ENCODE measurements at places on chromosomes 12 and 14.
A peak's percentile ranks its signal among the peaks of the same experiment; 100 is the strongest.

- DNase-seq, result no peak
Measured at GRCh38 chr14:58354808-58355207, 40.9 kb upstream of the TOMM20L start.

GRCh38 chr14:20799456-20799891, 3.2 kb downstream of the RNASE1 start:
- no peak for DNase-seq

GRCh38 chr14:68526512-68527091, 266.3 kb downstream of the ZFP36L1 start:
- DNase-seq, result peak; percentile 31

DNA sequence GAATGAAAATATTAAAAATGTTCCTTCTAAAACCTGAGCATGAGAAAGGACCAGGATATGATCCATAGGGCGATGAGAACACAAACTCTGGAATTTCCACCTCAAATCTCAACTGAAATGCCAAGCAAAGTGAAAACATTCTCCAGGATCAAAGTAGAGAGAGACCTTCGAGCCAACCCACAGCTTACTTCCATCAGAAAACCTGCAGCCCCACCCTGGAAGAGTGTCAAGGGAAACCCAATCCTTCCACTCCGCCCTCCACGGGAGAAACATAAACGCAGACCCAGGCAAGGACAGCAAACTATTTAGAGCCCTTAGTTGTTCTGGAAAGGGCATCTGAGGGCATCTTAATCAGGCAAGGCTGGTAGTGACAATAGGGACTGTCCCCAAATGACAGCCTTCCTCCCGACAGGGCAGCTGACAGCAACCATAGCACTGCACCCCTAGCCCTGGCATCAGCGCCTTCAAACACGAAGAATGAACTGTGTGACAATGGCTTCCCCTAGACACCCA, 21.8 kb downstream of the SLC15A4 start:
- DNase-seq, result peak; percentile 51

DNA sequence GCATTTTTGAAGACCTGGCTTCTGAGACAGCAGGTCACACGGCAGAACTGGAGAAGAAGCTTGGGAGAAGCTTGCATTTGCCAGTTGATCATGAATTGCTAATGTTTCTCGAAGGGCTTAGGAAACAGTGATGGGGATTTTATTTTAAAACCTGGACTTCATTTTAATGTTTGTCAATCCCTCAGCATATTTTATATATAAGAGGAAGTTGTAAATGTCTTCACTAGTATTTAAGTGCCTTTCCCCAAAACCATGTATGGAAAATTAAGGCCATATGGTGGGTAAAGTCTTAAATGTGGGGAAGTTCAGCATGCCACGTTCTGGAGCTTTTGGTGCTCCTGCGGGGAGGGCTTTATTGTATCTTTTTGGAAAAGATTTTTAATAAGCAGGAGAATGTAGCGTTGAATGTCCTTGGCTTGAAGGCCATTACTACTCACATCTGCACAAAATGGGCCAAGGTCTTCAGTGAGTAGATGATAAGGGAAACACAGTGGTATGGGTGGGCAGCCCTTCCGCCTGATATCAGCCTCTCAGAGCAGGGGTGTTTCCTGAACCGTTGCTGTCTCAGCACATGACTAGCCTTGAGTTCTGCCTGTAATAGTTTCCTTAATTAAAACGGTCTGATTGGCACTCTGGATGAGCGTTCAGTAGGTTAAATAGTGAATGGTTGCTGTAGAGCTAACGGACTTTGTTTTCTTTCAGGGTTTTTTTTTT, 511.4 kb downstream of the PCNX1 start:
- peak; percentile 56 for DNase-seq

- peak; percentile 99 for DNase-seq
Measured at GRCh38 chr12:115155665-115156645, 472.0 kb upstream of the TBX3 start.

- DNase-seq, result no peak
Measured at GRCh38 chr12:122079033-122079531, 526 bp downstream of the MLXIP start.

DNA sequence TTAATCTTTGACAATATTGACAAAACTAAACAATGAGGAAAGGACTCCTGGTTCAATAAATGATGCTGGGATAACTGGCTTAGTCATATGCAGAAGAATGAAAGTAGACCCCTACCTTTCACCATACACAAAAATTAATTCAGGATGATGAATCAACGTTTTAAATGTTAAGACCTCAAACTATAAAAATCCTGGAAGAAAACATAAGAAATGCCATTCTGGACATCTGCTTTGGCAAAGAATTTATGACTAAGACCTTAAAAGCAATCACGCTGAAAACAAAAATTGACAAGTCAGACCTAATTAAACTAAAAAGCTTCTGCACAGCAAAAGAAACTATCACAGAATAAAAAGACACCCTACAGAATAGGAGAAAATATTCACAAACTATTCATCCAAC, 97.4 kb downstream of the LMNTD1 start:
- peak; percentile 58 for DNase-seq

DNA sequence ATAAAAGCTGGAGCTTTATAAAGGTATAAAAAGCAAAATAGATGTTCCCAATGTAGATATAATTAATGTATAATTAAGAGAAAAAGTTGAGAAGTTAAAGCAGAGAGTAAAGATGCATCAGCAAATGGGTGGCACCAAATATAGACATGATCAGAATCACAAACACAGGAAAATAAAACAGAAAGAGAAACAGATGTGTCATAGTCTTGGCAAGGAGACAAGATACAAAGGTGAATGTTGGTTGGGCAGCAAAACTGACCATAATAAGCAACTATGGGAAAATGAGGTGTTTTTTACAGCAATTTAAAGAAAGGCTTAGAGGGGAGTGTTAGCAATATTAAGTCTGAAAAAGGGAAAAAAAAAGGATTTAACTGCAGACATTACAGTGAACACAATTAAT, 135.4 kb upstream of the CLEC14A start:
- DNase-seq, result peak; percentile 36

- no peak for DNase-seq
Measured at GRCh38 chr14:81837304-81837703, 303.7 kb upstream of the SEL1L start.

DNA sequence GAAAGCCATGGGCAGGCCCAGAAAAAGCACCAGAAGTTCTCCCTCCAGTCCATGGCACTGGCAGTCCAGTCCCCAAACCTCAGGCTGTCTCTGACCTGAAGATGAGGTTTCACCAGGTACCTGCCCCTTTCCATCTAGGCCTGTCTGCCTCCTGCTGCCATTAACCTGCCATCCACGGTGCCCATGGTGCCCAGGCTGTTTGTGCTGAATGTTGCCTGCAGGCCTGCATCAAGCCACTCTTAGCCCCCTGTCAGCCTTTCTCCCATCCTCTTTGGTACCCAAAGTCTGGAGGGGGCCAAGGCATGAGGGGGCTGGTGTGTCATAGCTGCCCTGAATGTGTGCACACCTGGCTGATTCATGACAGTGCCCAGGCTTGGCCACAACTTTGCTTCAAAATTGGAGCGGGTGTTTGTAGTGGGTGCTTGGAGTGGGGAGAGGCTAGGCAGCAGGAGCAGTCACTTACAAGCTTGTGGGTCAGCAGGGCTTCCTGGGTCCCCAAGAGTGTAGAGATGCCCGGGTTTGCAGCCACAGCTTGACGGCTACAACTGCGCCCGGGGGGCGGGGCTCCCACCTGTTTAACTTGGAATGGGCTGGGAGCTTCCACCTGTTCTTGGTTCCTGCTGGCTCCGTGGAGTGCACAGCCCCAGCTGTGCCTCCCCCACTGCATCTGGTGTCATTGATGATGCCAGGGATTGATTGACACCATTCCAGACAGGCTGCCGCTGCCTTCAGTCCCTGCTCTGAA, 88.5 kb downstream of the GPHN start:
- no peak for DNase-seq

DNA sequence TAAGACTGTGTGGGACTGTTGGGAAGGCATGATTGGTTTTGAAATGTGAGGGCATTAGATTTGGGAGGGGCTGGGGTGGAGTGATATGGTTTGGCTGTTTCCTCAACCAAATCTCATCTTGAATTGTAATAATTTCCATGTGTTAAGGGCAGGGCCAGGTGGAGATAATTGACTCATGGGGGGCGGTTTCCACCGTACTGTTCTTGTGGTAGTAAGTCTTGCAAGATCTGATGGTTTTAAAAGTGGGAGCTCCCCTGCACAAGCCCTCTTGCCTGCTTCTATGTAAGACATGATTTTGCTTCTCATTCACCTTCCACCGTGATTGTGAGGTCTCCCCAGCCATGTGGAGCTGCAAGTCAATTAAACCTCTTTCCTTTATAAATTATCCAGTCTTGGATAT, 76.6 kb upstream of the PPFIA2 start:
- no peak for DNase-seq

- no peak for DNase-seq
Measured at GRCh38 chr14:99186956-99187690, 84.9 kb downstream of the BCL11B start.

- DNase-seq, result no peak
Measured at GRCh38 chr14:29928117-29928640, 532 bp upstream of the PRKD1 start.

DNA sequence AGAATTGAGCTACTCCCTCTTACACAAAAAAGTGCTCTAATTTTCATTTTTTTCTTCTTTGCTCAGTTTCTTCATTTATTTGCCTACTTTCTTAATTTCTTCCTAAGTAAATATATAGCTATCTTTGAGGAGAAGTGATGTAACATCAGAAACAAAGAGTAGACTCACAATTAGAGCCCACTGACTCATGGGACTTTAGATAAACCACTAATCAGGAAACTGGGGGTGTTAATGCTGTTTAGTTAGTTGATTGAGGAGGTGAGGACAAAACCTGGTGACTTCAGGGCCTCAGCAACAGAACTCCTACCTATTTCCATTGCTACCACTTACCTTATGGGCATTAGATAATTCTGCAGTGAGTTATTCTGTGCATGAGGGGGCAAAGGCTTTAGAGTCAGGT, 151.7 kb downstream of the MON2 start:
- DNase-seq, result no peak

GRCh38 chr14:54796961-54797360, 105.7 kb downstream of the GCH1 start:
- peak; percentile 89 for DNase-seq

- DNase-seq, result no peak
Measured at GRCh38 chr12:100345020-100345767, 11.7 kb upstream of the SLC17A8 start.

DNA sequence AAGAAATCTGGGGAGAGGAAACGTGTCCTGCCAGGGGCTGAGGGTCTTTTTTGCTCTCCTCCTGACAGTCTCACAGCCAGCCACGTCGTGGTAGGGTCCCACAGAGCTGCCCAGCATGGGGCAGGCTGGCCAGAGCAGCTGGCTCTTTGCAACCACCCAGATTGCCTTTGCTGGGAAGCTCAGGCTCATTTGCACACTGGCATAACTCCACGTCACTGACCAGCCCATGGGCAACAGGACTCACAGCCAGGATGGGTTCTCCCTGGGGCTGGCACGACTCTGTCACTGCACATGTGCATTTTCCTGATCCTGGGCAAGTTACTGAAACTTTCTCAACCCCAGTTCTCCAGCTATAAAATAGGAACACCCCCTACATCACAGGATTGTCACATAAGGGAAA, 242.2 kb downstream of the DPF3 start:
- no peak for DNase-seq

DNA sequence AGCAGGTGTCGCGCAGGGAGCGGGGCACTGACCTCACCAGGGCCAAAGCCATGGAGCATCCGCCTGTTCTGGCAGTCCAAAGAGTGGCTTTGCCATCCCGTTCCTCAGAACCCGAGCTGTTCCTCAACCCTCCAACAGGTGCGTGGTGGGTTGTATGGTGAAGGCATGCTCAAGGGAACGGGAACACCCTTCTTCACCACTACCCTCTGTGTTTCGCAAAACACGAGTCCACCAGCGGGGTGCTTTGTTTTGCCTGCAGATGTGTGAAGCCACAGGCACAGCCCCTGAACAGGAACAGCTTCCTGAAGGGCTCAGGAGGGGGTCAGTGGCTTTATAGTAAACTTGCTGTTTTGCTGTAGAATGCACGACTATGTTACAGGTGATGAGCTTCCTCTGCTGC, 52.7 kb downstream of the SMOC1 start:
- no peak for DNase-seq

DNA sequence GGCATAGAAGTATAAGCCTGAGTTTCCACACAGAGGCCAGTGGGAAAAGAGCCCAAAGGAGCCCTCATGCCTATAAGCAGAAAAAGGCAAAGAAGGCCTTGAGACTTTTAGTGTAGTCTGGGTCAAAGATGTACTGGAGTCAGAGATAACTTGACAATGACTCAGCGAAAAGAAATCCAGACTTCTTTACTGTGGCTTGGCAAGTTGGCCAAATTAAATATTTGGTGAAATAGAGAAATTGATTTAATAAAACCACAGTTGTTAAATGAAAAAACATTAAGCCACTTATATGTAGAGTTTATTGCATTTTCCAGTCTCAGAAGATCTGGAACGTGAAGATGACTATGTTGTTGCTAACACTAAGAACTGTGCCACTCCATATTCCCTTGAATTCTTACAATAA, 105.1 kb downstream of the TMTC3 start:
- peak; percentile 96 for DNase-seq

GRCh38 chr12:6701078-6701768, 608 bp upstream of the PIANP start:
- no peak for DNase-seq

DNA sequence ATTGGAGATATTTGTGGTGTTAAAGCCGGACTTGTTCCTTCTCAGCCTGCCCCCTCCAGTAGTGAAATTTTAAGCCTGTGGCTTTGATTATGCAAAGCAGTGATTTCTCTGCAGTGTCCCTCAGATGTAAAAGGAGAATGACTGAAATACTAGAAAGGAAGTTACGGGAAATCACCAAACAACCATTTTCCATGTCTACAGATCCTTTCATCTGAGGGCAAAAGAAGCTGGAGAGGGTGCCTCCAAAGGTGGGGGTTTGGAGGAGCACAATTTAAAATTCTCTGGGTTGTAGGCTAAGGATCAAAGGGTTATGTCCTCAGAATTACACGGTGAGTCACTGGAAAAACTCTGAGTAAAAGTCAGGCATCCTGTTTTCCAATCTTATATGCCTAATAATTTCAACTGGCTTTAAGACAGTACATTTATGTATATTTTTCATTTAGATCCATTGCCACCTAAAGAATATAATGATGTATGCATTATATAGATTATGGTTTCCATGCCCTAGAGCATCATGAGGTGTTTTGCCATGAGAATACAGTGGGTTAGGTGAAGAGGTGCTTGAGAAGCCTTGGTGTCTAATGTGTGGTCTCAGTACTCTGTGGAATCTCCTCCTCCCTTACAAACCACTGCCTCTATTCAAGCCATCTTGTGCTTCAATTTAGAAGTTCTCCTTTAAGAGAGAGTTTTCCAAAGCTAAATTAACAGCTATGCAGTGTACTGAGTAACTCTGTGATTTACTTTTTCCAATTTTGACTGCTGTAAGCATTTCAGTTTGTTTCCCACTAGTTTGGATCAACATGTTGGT, 362.1 kb downstream of the RAD51B start:
- peak; percentile 65 for DNase-seq

GRCh38 chr12:111926631-111927030, 84.6 kb downstream of the MAPKAPK5 start:
- no peak for DNase-seq

- no peak for DNase-seq
Measured at GRCh38 chr12:6324936-6325750, 14.7 kb downstream of the PLEKHG6 start.

GRCh38 chr12:46555406-46555852, 182.9 kb upstream of the SLC38A2 start:
- peak; percentile 93 for DNase-seq

All from fibroblast of skin of right biceps (primary cell).